Inflammatory macrophage (primary cell): ENCODE measurements at places on chromosomes 1 and 21.

DNA sequence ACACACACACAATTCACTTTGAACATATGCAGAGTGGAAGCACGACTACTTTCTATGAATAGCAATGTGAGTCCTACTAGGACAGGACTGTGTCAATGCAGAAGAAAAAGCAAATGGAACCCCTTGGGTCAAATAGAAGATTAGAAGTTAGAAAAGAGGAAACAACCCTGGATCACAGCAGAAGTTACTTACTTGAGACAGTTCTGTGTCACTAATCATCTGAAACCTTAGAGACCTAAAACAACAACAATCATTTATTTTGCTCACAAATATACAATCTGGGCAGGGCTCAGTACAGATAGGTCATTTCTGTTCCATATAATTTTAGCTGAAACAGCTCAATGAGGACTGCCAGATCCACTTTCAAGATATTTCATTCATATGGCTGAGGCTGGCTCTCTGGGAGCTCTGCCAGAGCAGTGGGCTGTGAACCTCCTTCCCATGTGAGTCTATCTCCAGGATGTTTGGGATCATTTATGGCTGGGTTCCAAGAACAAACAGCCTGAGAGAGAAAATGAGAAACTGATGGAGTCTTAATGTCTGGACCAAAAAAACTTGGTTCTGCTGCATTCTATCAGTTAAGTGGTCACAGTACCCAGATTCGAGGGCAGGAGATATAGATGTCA is 42.5 kb upstream of the IL10 start:
- peak; percentile 43 for DNase-seq

- DNase-seq = peak; percentile 42
These were observed 14.0 kb upstream of the ZNF692 start for GRCh38 chr1:248872752-248873408.

- no peak for DNase-seq
These were observed 40.2 kb upstream of the RBM15 start for GRCh38 chr1:110298991-110299390.

GRCh38 chr1:12275370-12275769 is 45.5 kb downstream of the VPS13D start:
- DNase-seq = no peak

GRCh38 chr1:168005529-168005928 is 68.7 kb upstream of the MPC2 start:
- no peak for DNase-seq

DNA sequence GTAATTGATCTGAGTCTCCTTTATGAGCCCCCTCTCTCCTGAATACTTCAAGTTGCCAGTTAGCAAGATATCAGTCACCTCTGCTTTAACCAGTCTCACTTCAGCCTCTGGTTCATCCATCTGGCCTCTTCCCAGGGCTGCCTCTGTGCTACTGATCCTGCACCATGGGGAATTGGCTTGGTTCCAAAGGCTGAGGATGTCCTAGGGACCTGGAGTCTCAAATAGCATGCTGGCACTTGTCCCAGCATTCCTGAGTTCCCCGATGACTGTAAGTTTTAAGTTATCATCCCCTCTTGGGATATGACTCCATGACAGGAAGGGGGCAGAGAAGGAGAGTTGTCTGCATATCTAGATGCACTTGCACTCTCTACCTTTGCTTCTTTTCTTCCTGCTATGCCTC is 252.0 kb downstream of the PTBP2 start:
- DNase-seq = no peak

- DNase-seq = no peak
These were observed 1688.4 kb downstream of the PLA2G4A start for GRCh38 chr1:188517139-188517538.

- DNase-seq = no peak
These were observed 325.7 kb downstream of the HHAT start for GRCh38 chr1:210654176-210654981.

GRCh38 chr1:240091614-240092300 is at the start of gene FMN2:
FMN2 (plus strand) TSS chr1:240091883; CDS start chr1:240092110, 227 bp downstream.
- DNase-seq = no peak

GRCh38 chr1:156746728-156747631 is 4.5 kb downstream of the HDGF start:
- DNase-seq = peak; percentile 87

- no peak for DNase-seq
These were observed 20.1 kb downstream of the PAFAH2 start for GRCh38 chr1:25977801-25978200.

DNA sequence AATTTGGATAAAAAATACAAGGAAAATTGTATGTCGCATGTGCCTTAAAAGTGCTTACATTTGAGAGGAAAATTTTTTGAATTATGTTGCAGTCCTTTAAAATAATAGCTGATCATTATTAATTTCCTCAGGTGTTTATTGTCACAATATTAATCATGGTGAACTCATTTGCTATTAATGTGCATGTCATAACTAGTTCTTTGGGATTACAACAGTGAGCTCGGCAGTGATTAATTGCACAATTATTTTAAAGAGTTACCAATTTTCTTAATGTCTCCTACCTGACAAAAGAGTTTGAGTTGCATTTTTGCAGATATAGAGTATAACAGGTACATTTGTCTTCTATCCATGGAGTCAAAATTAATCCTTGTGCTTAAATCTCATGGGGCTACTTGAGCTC is 854.3 kb downstream of the BRINP3 start:
- DNase-seq = no peak

DNA sequence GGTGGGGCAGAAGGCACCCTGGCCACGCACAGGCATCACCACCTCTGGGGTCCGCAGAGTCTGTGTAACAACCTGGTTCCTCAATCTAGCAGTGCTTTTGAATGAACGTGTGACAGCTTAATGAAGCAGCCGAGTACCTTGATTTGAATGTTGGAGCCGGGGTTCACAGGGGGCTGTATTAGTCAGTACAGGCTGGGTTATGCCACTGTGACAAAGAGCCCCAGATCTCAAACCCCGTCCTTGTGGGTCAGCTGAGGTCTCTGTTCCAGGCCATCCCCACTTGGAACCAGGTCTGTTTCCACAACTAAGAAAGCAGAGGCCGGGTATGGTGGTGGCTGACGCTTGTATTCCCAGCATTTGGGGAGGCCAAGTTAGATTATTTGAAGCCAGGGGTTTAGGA is 10.5 kb downstream of the TMEM240 start:
- DNase-seq = no peak

DNA sequence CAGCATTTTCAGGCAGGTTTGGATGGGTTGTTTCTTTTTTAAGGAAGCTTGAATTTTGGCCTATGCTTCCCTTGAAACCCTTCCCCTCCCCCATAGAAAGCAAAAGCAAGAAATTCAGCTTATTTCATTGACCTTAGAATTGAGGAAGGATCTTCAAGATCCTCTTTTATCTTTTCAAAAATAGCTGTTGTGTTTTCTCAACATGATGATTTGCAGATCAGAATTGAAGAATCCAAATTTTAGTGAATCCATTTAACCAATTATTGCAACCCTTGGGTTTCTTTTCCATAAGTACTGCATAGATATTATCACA is 73.7 kb downstream of the LRRC8C start:
- DNase-seq = peak; percentile 92

DNA sequence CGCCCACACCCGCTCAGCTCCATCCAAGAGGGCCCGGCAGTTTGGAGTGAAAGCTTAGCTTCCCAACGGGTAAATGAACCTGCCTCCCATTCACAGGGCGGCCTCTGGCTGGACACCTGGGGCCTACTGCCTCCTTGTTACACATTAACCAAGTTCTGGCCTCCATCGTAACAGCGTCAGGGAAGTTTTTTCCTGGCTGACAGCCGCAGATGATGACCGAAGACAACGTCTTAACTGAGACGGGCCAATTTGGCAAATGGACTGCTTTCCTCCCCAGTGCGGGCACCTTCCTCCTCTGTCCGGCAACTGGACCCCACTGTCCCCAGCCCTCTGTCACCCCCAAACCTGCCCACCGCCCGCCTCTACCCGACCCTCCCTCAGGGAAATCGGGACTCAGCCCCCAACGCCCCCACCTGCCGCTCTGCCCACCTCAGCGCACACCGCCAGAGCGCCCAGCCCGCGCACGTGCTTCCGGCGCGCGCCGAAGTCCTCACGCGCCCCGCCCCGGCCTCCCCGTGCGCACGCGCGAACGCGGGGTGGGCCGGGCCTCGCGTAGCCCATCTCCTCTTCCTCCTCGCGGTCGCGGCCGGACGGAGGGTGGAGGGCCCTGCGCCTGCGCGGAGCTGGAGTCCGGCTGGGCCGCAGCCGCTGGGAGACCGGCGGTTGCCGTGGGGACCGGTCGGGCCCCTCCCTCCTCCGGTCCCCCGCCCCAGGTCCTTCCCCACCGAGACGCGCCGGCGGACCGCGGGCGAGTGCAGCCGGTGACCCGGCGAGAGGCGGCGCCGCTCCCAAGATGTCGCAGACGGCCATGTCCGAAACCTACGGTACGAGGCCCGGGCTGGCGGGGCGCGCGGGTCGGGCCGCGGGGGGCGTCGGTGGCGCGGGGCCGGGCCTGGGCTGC is at the start of gene RAB4A:
Gene RAB4A, plus strand, starts transcription at position 565 of the 901 bp plus-strand sequence. Its CDS starts 229 bp downstream, at position 794.
- peak; percentile 92 for DNase-seq

GRCh38 chr1:229887043-229887822 is 179.8 kb upstream of the GALNT2 start:
- DNase-seq = no peak

GRCh38 chr1:222788402-222789156 is 26.3 kb upstream of the DISP1 start:
- no peak for DNase-seq

- DNase-seq = no peak
These were observed 278.4 kb downstream of the PTPRC start for GRCh38 chr1:198917226-198917625.

DNA sequence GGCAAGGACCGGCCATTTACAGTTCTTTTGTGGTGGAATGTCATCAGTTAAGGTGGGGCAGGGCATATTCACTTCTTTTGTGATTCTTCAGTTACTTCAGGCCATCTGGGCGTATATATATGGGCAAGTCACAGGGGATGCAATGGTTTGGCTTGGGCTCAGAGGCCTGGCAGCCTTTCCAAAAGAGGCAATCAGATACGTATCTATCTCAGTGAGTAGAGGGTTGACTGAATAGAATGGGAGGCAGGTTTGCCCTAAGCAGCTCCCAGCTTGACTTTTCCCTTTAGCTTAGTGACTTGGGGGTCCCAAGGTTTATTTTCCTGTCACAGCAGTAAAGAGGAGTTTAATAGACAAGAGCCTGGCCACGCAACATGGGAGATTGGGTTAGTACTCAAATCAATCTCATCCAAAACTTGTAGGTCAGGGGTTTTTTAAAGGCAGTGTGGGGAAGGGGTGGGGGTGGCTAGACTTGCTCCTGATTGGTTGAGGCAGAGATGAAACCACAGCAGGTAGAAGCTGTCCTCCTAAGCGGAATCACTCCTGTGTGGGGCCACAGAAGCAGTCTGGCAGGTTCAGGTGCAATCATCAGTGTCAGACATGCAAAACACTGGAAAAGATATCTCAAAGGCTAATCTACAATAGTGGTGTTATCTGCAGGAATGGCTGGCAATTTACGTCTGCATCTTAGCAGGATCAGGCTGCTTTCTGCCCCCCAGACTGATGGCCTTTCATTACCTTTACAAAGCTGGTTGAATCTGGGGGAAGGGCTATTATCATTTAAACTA is 112.9 kb downstream of the TLR5 start:
- no peak for DNase-seq

DNA sequence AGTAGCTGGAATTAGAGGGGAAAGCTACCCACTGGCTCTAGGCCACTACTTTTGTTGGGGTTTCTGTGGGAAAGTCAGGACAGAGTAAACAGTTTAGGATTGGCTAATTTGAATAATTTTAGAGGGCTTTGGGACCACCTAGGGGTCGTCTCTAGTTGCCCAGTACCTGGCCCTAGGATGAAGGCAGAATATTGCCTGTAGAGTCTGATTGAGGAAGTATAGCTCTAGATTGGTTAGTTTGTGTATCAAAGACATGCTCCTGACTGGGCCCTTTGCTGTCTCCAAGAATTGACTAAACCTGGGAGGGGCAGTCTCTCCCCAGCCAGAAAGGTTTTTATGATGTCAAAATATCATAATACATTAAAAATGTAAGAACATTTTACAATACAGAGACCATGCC is 142.0 kb downstream of the POU2F1 start:
- no peak for DNase-seq

GRCh38 chr1:78840453-78841271 is 165.9 kb downstream of the ADGRL4 start:
- no peak for DNase-seq

GRCh38 chr1:210662291-210663050 is 333.8 kb downstream of the HHAT start:
- no peak for DNase-seq

DNA sequence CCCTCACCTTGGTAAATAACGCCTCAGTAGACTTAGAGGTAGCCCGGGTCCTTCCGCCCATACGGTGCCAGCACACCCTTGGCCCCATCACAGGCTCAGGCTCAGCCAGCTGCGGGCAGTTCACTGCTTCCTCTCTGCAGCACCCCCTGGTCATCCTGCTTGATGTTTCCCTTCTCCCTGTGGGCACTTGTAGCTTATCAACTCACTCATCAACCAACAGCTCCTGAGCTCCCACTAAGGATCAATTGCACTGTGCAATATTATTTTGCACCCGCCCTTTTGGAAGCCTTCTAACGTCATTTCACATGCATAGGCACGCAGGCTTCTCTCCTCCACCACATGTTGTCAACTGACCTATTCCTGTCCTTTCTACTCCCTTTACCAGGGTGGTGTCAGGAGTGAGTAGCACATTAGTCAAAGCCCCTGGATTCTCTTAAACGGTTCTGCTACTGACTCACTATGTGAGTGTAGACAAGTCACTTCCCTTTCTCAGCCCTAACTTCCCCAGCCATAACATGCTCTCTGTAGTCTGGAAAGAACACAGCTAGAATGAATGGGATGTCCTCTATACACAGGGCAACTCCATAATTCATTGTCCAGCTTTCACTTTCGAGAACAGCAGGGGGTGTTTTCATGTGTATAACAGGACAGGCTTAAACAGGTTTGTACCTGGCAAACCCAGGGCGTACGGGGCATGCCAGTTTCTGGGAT is 47.1 kb upstream of the IRF2BP2 start:
- peak; percentile 97 for DNase-seq
